ENCODE measurements at places on chromosomes 4 and X. TPM values are rescaled to one million over a fixed set of nuclear protein-coding genes. Genes with fewer than 3 reads are reported as not detected.

GRCh38 chrX:155115174-155115819 lies 44.0 kb downstream of the BRCC3 start:
- H3K4me3 ChIP-seq = no peak overlapping the region
- H3K27ac ChIP-seq = no peak overlapping the region
- H3K36me3 ChIP-seq = no peaks in the 10 kb centered on the region
- H3K27me3 ChIP-seq = no peaks in the 10 kb centered on the region

- H3K4me3 ChIP-seq = no peak overlapping the region
- H3K36me3 ChIP-seq = peaks cover 36% of the 10 kb centered on the region
- H3K4me1 ChIP-seq = no peaks in the 10 kb centered on the region
- H3K27me3 ChIP-seq = no peaks in the 10 kb centered on the region
- no peak for DNase-seq
Observed at GRCh38 chr4:113524505-113525186, 236.9 kb downstream of the CAMK2D start.

Gene XPNPEP2
- 1.9 TPM for total RNA-seq

DNA sequence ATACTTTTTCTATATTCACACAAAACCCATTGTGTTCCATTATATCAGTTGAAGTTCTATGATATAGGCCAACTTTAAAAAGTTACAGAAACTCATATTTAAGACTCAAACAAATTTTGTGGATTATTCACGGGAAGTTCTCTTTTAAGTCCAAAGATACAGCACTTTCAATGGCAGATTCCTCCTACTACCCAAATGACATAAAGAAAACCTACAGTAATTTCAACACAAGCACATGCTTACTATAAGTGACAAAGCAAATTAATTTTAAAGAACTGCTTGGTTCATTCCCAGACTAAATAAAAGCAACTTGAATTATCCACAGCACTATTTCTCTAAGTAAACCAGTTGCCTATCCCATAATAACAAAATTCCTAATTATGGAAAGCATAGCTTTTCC lies 4.1 kb downstream of the PPA2 start:
- H3K27me3 ChIP-seq = no peaks in the 10 kb centered on the region
- H3K4me1 ChIP-seq = peaks cover 23% of the 10 kb centered on the region
- no peak overlapping the region for H3K4me3 ChIP-seq
- H3K36me3 ChIP-seq = 0 out of 2 replicates have a peak, but pooled peaks cover 3% of the 10 kb centered on the region

DNA sequence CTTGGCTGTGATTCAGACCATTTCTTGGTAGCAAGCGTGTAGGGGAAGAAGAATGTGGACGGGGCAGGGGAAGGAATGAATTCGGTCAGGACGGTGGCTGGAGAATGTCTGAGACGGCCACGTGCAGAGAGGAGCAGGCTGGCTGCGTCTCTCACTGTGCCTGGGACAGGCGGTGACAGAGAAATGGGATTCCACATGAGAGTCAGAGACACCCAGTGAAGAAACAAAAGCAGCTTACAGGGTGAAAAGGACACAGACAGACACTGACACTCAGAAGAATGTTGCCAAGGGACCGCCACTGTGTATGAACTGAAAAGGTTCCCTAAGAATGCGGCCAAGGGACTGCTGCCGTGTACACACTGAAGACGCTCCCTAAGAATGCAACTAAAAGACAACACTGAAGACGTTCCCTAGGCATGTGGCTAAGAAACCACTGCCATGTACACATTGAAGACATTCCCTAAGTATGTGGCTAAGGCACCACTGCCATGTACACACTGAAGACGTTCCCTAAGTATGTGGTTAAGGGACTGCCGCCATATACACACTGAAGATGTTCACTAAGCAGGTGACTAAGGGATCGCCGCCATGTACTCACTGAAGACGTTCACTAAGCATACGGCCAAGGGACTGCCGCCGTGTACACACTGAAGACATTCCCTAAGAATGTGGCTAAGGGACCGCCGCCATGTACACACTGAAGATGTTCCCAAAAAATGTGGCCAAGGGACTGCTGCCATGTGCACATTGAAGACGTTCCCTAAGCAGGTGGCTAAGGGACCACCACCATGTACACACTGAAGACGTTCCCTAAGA lies 49.1 kb downstream of the DHRSX start:
- H3K27ac ChIP-seq = no peak overlapping the region
- H3K36me3 ChIP-seq = no peaks in the 10 kb centered on the region
- no peaks in the 10 kb centered on the region for H3K4me1 ChIP-seq
- peak; percentile 43 for DNase-seq
- no peaks in the 10 kb centered on the region for H3K27me3 ChIP-seq

DNA sequence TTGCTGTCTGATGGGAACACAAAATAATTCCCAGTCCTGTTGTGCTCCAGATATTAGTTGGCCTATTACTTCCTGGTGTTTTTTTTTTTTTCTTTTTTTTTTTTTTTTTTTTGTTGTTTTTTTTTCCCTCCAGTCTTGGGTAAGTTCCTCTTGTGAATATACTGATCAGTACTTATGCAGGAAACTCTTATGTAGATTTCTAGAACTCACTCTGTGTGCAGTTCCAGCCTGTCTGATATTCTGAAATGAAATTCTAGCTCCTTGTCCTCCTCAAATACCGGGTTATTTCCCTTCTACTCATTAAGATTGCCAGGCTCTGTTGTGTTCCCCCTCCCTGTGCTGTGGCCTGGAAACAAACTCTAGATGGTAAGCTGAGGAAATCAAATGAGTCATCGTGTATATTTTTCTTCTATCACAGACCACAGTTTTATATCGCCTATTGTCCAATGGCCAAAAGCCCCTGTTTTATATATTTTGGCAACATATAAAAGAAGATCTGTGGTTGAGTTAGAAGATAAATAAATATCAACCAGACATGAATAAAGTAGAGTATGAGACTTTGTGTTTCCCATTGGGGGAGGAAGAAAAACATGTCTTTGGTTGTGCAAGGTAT lies 124.3 kb upstream of the UGT8 start:
- H3K36me3 ChIP-seq = no peaks in the 10 kb centered on the region
- H3K4me1 ChIP-seq = no peaks in the 10 kb centered on the region
- no peak overlapping the region for H3K4me3 ChIP-seq
- H3K27ac ChIP-seq = no peak overlapping the region
- H3K27me3 ChIP-seq = peaks cover 6% of the 10 kb centered on the region
- DNase-seq = no peak

Gene NR3C2
- not detected for total RNA-seq

DNA sequence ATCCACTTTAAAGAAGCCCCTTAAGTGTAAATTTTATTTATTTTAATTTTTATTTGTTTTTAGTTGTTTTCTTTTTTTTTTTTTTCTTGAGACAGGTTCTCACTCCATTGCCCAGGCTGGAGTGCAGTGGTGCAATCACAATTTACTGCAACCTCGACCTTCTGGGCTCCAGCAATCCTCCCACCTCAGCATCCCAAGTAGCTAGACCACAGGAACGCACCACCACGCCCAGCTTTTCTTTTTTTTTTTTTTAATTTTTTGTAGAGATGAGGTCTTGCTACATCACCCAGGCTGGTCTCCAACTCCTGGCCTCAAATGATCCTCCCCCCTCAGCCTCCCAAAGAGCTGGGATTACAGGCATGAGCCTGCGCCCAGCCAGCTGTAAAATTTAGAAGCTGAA lies 6.0 kb downstream of the SAT1 start:
- no peak for DNase-seq
- no peak overlapping the region for H3K4me3 ChIP-seq
- H3K27me3 ChIP-seq = no peaks in the 10 kb centered on the region
- H3K27ac ChIP-seq = no peak overlapping the region
- H3K36me3 ChIP-seq = 0 out of 2 replicates have a peak, but pooled peaks cover 14% of the 10 kb centered on the region

DNA sequence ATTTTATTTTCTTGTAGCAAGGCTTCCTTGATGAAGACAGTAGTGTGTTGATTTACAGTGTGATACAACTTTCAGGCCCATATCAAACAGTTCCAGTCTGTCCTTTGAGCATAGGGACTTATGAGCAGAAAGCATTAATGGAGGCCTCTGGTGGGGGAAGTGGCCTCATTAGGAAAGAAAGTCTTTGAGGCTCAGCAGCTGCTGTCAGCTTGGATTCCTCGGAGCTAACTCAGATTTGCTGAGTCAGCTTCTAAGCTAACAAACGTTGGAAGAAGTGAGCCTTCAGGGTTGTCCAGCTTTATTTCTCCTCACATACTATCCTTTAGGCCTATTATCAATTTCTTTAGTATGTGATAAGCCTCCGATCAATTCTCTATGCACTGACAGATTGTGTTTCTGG lies 15.8 kb upstream of the SFRP2 start:
- no peaks in the 10 kb centered on the region for H3K36me3 ChIP-seq
- DNase-seq = no peak
- no peaks in the 10 kb centered on the region for H3K4me1 ChIP-seq
- no peak overlapping the region for H3K4me3 ChIP-seq
- no peaks in the 10 kb centered on the region for H3K27me3 ChIP-seq

- H3K4me1 ChIP-seq = peaks cover 11% of the 10 kb centered on the region
- DNase-seq = no peak
- no peak overlapping the region for H3K4me3 ChIP-seq
- H3K27ac ChIP-seq = no peak overlapping the region
- H3K36me3 ChIP-seq = no peaks in the 10 kb centered on the region
Observed at GRCh38 chr4:89425023-89425422, 117.4 kb upstream of the GPRIN3 start.

Gene MMGT1
- 30.6 TPM for total RNA-seq

Gene DIPK2B
- total RNA-seq = not detected

GRCh38 chrX:5998456-5998855 lies 230.2 kb downstream of the NLGN4X start:
- no peaks in the 10 kb centered on the region for H3K27me3 ChIP-seq
- no peak for DNase-seq
- no peak overlapping the region for H3K27ac ChIP-seq
- no peaks in the 10 kb centered on the region for H3K4me1 ChIP-seq
- no peak overlapping the region for H3K4me3 ChIP-seq
- no peaks in the 10 kb centered on the region for H3K36me3 ChIP-seq

Gene HOPX
- total RNA-seq = not detected

- no peaks in the 10 kb centered on the region for H3K36me3 ChIP-seq
- no peak overlapping the region for H3K27ac ChIP-seq
- H3K4me1 ChIP-seq = peaks cover 10% of the 10 kb centered on the region
- no peak overlapping the region for H3K4me3 ChIP-seq
- peak; percentile 27 for DNase-seq
Observed at GRCh38 chr4:82467471-82467870, 37.1 kb downstream of the ENOPH1 start.

Gene F9
- total RNA-seq = not detected

GRCh38 chr4:2786794-2787229 lies 6.1 kb upstream of the SH3BP2 start:
- H3K36me3 ChIP-seq = no peaks in the 10 kb centered on the region
- no peak overlapping the region for H3K27ac ChIP-seq
- DNase-seq = no peak
- no peaks in the 10 kb centered on the region for H3K27me3 ChIP-seq
- no peak overlapping the region for H3K4me3 ChIP-seq

GRCh38 chr4:76504613-76505465 lies 69.8 kb downstream of the SHROOM3 start:
- H3K36me3 ChIP-seq = no peaks in the 10 kb centered on the region
- H3K27ac ChIP-seq = no peak overlapping the region
- H3K27me3 ChIP-seq = no peaks in the 10 kb centered on the region
- DNase-seq = peak; percentile 76
- no peak overlapping the region for H3K4me3 ChIP-seq
- H3K4me1 ChIP-seq = no peaks in the 10 kb centered on the region

GRCh38 chr4:87529187-87529586 lies at the start of gene SPARCL1:
TSS of gene SPARCL1 (minus strand) at chr4:87529376. CDS start at chr4:87499574, 29,802 bp downstream.
- H3K36me3 ChIP-seq = no peaks in the 10 kb centered on the region
- H3K4me1 ChIP-seq = 0 out of 2 replicates have a peak, but pooled peaks cover 7% of the 10 kb centered on the region
- no peaks in the 10 kb centered on the region for H3K27me3 ChIP-seq
- no peak within 1 kb of the TSS for H3K27ac ChIP-seq
- H3K4me3 ChIP-seq = no peak within 1 kb of the TSS
- DNase-seq = no peak

DNA sequence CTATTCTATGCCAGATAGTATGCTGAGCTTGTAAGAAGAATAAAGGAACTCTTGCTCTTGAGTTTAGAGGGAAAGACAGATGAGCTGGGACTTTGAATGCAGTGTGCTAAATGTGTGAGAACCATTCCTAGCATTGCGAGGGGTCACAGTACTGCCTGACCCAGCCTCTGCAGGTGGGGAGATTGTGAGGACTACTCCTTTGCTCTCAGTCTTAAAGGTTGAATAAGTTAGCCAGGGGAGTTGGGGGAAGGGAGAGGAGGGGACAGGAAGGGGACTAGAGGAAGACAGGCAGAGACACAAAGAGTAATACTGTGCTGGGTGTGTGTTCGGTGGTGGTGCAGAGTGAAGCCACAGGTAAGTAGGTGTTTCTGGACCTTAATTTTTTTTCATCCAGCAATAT lies 41.7 kb downstream of the DCUN1D4 start:
- no peak overlapping the region for H3K27ac ChIP-seq
- no peaks in the 10 kb centered on the region for H3K4me1 ChIP-seq
- H3K4me3 ChIP-seq = no peak overlapping the region
- no peaks in the 10 kb centered on the region for H3K27me3 ChIP-seq
- H3K36me3 ChIP-seq = peaks cover 49% of the 10 kb centered on the region

Gene HS6ST2
- total RNA-seq = not detected

DNA sequence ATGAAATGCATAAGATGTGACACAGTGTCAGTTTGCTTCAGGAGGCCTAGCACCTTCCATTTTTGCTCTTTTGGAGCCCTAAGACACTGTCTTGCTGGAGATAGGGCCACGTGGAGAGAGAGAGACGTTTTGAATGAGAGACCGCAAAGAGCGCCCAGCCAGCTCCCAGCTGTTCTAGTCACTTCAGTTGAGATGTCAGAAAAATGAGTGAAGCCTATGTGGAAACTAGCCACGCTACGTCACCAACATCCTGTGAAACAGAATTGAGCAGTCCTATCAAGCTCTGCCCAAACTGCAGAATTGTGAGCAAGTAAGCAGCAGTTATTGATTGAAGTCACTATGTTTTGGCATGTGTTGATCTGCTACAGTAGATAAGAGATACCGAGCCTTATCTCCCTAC lies 13.1 kb downstream of the GPR82 start:
- H3K4me1 ChIP-seq = no peaks in the 10 kb centered on the region
- H3K4me3 ChIP-seq = no peak overlapping the region
- DNase-seq = no peak

DNA sequence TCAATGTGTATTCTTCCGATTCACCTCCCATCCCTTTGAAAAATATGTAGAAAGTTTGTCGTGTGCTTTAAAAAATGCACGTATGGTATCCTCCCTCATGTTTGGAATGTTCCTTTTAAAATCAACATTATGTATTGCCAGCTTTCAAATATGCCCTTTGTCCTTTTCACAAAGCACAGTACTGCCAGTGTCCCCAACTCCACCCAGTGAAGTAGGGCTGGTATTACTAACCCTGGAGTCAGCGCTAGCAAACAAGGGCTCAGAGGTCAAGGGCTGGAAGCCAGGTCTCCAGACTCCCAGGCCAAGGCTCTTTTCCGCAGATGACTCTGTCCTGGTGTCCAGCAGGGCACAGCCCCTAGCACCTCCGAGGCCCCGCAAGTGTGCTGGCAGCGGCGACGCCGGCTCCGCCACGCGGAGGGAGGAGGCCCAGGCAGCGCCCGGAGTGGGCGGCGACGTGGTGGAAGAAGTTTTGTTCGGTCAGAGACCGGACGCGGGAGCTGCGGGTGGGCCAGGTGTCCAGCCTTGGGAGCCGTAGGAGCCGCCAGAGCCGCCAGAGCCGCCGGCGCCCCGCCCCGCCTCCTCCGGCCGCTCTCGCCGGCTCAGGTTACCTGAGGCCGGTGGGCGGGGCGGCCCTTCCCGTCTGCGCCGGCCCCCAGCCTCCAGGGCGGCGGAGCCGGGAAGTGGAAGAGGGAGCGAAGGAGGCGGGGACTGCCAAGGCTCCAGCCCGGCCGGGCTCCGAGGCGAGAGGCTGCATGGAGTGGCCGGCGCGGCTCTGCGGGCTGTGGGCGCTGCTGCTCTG lies at the start of gene IL13RA1:
Gene IL13RA1, plus strand, starts transcription at position 720 of the 799 bp plus-strand sequence. Its CDS starts 33 bp downstream, at position 753.
- peak; percentile 91 for DNase-seq
- peak within 1 kb of the TSS; percentile 82 for H3K4me3 ChIP-seq
- H3K27ac ChIP-seq = peak within 1 kb of the TSS; percentile 80
- no peaks in the 10 kb centered on the region for H3K36me3 ChIP-seq
- H3K27me3 ChIP-seq = no peaks in the 10 kb centered on the region
